ENCODE measurements at places on chromosomes 6 and 20. TPM values are rescaled to one million over a fixed set of nuclear protein-coding genes. Genes with fewer than 3 reads are reported as not detected.

DNA sequence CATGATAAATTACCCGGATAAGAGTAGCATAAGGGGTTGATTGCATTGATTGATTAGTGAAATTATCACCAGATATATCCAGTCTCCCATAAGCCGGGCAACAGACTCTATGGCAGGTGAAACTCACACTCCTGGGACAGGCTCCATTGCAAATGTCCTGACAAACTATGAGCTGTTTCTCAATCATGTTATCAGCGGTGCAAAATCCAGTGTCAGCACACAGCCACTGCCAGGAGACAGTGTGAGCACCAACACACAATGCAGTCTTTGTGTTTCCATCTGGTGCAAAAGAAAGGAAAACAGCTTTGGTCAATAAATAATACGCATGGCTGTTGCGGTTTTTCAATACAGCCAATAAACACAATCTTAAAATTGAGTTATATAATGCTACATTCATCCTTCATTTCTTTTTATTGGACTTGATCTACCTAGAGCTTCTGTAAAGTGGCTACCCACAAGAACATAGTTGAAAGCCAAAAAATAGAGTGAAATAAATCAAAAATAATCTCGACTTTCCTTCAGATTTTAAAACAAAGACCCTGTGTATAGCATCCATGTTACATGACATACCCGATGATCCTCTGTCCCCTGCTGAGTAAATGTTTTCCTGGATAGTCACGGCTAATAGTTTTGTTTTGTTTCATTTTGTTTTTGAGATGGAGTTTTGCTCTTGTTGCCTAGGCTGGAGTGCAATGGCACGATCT lies 64.3 kb upstream of the AFDN start:
- no peak for DNase-seq

DNA sequence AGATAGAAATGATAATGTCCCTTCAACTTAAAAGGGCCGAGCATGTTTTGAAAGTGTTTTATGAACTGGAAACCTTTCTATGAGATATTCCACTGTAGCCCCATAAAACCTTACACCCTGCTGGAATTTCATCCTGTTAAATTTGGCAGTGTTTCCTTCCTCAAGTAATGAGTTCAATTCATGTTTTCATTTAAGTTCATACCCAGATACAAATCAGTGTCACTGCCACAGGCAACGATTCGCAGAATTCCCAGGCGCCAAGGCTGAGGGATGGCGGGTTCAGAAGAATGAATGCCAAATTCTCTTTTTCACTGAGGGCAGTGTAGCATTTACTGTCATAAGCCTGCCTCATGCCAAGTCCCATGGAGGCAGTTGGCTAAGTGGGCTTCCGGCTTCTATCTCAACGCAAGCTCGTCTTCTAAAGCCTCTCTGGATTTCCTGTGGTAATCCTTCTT lies 511.8 kb upstream of the ID4 start:
- DNase-seq = peak; percentile 74

- DNase-seq = peak; percentile 27
Measured at GRCh38 chr6:41801380-41801779, 13.9 kb downstream of the TOMM6 start.

Gene SHLD1
- 13.5 TPM for total RNA-seq

DNA sequence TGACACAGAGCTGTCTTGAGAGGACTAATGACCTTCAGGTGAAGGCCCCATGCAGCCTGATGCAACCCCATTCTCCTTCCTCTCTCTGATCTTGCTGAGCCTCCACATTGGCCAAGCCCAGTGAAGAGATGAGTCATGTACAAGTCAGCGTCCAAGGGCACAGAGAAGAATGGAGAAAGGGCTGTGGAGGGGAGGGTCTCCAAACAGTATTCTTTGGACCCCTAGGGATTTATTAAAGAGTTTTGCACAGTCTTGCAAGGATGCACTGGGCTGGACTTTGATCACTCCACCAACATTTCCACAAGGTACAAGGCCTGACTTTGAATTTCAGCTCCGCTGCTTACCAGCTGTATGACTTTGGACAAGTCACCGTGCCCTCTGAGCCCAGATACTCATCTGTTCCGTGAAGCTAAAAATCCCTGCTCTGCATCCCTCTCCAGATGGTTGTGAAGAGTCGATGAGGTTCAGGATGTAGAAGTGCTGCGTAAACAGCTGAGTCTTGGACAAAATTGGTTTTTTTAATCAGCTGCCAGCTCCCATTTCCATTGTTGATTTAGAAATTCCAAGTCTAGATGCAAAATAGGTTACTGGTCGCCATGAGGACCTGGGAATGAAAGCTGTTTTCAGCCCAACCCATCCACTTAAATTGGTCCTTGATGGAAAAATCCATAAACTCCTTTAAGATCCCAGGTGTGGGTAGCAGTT lies 14.1 kb upstream of the KCNG1 start:
- DNase-seq = peak; percentile 38

DNA sequence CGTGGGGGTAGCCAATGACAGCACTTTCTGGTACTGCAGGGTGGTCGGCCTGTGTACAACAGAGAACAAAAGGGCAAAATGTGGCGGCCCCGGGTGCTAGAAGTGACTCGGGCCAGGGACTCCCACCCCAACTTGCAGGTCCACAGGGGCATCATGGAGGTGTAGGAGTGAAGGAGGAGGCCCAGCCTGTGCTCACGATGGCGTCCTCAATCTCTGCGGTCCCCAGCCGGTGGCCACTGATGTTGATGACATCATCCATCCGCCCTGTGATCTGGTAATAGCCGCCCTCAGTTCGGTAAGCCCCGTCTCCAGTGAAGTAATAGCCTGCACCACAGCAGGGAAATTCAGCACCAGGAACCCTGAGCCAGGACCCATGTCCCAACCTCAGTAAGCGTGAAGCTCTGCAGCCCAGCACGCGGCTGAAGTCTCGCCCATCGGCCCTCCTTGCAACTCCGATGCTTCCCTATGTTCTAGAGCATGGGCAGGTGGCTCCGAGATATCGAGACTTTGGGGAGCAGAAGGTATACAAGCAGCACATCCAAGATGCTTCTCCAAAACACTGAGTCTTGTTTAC lies 20.2 kb upstream of the APMAP start:
- no peak for DNase-seq

Gene TFAP2C
- 7.5 TPM for total RNA-seq

DNA sequence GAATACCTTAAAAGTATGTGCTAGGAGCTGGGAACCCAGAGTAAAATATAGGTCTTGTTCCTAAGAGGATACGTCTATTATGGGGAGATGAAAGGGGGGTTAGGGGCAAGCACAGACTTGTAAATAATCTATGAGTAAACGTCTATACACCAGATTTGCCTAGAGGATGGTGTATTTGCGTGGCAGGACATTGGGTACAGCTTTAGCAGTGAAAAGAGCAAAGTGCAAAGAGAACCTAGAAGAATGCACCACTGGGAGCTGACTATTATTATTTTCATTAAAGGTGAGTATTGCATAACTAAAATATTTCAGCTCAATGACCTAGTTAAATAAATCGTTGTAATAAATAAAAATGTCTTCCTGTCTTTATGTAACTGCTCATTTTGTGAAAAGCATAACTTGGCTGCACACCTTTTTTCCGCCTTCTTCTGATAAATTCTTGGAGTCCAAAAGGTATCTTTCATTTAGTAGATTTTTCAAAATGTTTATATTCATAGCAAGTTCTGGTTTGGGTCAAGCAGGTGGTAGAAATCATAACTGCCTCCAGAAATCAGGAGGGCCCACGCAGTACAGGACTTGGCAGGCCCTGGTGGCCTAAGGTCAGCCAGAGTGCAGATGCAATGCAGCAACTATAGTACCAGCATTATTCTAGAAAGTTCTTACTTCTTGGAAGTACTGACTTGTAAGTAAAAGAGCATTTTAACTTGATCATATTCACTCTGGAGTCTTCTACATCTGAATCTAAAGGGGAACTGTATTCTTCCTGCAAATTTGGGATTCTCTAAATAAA lies 357.2 kb downstream of the PLCB1 start:
- DNase-seq = no peak

GRCh38 chr6:56807989-56808337 lies 146.9 kb upstream of the BEND6 start:
- peak; percentile 50 for DNase-seq

Gene HSF2
- 47.2 TPM for total RNA-seq

Gene COX4I2
- total RNA-seq = not detected

DNA sequence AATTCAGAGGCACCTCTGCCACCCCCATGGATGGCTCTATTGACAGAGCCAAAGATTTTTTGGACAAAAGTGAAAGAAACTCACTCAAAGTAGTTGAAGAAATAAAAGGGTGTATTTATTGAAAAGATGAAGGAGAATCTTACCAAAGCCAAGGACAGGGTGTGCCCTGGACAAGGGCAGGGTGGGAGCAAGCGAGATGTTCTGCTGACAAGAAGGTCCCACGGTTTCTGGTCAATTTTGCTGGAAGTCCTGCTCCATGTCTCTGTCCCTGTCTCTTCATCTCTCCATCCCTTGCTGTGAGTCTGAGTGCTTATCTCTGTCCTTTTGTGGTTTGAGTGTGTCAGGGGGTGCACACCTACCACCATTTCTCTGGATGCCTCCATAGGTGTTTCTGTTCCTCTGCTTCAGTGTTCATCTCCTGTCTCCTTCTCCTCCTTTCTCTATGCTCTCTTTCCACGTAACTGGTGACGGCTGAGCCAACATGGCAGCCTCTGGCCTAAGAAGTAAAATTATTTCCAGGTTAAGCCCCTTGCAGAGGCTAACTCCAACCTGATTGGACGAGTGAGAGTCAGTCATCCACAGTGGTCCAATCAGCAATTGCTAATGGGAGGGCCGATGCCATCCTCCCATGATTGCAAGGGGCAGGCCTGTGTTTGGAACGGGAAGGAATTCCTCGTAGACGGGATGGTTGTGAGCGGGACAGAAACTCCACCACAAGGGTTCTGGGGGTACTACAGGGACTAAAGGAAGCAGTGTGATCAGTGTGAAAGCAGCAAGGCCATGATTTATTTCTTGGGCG lies 502.1 kb upstream of the CDH4 start:
- peak; percentile 67 for DNase-seq

Gene GSTA2
- 0.12 TPM for total RNA-seq

Gene DNPH1
- 24.3 TPM for total RNA-seq

Gene FAM162B
- not detected for total RNA-seq

- DNase-seq = no peak
Measured at GRCh38 chr20:29762620-29763019, 1494.8 kb upstream of the DEFB115 start.

DNA sequence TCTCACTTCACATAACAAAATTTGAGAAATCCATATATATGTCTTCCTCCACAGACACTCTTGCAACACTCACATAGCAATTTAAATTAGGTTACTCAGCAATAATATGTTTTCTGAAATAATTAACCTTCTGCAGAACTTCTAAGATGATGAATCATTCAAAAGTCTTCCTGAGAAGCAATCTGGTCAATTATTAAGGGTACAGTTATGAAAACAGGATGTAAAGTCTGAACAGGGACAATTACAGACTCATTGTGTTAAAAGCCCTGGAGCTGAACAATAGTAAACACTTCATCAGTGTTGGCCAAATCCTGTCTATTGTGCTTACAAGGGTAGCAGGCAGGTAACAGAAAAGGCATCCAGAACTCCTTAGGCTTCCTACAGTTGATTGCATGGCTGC lies 75.4 kb downstream of the FILIP1 start:
- DNase-seq = peak; percentile 81

- no peak for DNase-seq
Measured at GRCh38 chr6:163683105-163683622, 268.6 kb downstream of the QKI start.

Gene TSBP1
- total RNA-seq = not detected

GRCh38 chr20:22986601-22987000 lies 48.5 kb upstream of the SSTR4 start:
- no peak for DNase-seq

Gene DACT2
- not detected for total RNA-seq

Gene PTCRA
- not detected for total RNA-seq

- no peak for DNase-seq
Measured at GRCh38 chr6:104357928-104358327, 501.8 kb downstream of the HACE1 start.

DNA sequence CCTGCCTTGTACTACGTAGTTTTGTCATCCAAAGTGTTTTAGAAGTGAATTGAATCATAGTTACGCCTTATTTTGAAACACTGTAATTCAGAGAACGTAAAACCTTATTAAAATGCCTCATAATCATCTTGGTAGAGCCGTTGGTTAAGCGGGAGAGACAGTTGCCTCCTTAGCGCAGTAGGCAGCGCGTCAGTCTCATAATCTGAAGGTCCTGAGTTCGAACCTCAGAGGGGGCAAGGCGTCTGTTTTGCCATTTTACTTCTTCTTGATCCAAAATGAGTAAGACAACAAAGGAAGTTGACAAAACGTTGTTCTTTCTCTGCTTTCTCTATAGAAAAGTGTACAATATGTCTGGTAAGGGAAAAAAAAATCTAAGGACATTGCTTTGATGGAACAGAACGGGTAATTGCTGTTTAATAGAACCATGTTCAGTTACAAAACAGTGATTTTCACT lies 20.7 kb upstream of the TRIM27 start:
- peak; percentile 84 for DNase-seq

- DNase-seq = no peak
Measured at GRCh38 chr6:169141671-169142537, 111.7 kb downstream of the THBS2 start.

DNA sequence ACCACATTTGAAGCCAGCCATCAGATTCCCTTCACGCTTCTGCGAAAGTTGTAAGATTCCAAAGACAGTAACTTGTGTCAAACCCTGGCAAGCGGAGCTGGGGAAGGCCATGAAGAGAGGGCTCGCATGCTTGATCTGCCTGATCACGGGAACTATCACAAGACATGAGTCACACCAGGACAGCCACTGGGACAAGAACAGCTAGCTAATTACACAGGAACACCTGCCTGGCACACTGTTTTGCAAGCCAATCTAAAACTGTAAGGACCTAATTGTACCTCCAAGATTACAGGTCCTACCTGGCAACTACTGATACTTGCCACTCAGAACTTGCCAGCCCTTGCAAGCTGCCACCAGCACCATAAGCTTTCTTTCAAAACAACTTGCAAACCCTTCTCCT lies 289.3 kb downstream of the KIF16B start:
- no peak for DNase-seq

- DNase-seq = no peak
Measured at GRCh38 chr20:63114006-63114692, 101.8 kb downstream of the YTHDF1 start.

Gene MBOAT1
- 32.3 TPM for total RNA-seq

- peak; percentile 54 for DNase-seq
Measured at GRCh38 chr6:33837971-33838665, 34.3 kb upstream of the MLN start.

- DNase-seq = peak; percentile 62
Measured at GRCh38 chr6:148700741-148701311, 46.0 kb upstream of the UST start.

DNA sequence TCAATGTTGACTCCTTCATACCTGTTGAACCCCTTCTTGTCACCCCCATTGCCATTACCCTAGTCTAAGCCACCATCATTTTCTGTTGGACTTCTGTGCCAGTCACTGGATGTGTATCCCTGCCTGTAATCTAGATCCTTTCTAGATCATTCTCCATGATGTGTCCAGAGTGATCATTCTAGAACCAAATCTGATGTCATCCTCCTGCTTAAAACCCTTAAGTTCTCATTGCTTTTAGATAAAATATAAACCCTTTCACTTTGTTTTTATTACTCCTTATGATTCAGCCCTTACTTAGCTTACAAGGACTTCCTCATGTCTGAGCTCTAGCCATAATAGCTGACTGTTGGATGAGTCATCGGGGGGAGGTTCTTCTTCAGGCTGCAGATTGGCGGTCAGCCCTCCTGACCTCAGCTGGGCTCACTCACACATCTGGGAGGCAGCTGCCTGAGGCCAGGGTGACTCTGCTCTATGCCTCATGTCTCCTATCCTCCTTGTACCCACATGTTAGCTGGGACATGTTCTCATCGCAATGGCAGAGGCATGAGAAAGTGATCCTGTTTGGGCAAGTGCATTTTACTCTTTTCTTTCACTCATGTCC lies 287.6 kb downstream of the ESR1 start:
- DNase-seq = peak; percentile 100
